CD4-positive, alpha-beta T cell treated with Interleukin-21 for 1 hour (primary cell): ENCODE measurements at places on chromosomes 12 and 14.
A peak's percentile ranks its signal among the peaks of the same experiment; 100 is the strongest.

DNA sequence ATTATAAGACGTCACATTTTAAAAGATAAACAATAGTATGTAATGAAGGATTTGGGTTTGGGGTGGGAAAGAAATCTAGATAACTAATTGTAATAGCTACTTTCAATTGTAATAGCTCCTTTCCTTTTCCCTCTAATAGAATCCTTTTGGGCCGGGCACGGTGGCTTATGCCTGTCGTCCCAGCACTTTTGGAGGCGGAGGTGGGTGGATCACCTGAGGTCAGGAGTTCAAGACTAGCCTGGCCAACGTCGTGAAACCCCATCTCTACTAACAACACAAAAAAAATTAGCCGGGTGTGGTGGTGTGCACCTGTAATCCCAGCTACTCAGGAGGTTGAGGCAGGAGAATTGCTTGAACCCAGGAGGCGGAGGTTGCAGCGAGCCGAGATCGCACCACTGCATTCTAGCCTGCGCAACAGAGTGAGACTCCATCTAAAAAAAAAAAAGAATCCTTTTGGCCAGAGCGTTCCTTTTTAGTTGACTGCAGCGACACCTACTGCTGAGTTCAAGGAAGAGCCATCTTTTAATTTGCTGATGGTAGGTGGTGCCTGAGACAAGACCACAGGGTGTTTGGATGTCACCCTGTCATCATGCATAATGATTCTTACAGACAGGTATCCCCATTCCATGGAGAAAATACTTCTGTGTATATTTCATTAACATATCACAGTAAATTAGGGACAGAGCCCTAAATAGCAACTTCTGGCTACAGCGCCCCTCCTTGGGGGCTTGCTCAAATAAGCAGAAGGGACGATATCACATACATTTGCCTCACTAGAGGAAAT, 79.5 kb downstream of the ARMH4 start:
- DNase-seq, result peak; percentile 42

- DNase-seq, result no peak
Observed at GRCh38 chr14:76212242-76212641, 60.5 kb downstream of the GPATCH2L start.

- DNase-seq, result no peak
Observed at GRCh38 chr12:3833670-3834310, 39.4 kb downstream of the PARP11 start.

DNA sequence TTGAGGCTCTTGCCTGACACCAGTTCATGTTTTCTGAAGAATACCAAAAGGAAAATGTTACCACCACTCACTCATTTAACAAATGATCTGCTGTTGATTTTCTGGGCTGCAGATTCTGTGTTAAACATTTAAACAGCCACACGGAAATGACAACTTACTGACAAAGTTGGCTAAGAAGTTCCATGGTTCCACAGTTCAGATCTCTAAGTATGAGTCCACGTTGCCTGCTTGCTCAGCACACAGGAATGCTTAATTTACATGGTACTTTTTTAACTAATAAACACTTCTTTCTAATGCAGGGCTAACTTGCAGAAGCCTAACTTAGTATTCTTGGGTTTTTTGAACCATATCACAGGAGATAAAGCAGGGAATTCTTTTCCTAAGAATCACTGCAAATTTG, 34.7 kb downstream of the PTGER2 start:
- DNase-seq, result no peak

DNA sequence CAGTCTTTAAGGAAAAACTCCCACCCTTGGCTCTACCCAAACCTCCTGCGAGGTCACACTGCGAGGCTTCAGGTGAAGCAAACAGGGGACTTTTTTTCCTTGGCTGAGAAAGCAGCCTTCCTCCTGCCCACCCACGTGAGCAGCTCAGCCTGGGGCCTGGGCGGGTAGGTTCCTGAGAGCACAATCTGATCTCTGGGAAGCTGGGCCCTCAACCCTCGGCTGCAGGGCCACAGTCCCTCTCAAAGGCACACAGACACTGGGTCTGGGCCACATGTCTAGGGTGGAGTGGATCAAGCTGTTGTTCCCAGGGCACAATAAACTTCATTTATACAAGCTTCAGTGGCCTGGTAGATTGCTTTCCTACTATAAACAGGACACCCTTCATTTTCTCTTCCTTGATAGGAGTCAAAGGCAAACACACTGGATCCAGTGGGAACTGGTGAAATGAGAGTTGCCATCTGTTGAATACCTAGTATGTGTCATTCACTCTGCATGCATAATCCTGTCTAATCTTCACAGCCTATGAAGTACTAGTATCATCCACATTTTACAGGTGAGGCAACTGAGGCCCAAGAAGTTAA, 41.3 kb upstream of the PNMA1 start:
- no peak for DNase-seq

- DNase-seq, result no peak
Observed at GRCh38 chr12:114670291-114670980, 13.5 kb downstream of the TBX3 start.

DNA sequence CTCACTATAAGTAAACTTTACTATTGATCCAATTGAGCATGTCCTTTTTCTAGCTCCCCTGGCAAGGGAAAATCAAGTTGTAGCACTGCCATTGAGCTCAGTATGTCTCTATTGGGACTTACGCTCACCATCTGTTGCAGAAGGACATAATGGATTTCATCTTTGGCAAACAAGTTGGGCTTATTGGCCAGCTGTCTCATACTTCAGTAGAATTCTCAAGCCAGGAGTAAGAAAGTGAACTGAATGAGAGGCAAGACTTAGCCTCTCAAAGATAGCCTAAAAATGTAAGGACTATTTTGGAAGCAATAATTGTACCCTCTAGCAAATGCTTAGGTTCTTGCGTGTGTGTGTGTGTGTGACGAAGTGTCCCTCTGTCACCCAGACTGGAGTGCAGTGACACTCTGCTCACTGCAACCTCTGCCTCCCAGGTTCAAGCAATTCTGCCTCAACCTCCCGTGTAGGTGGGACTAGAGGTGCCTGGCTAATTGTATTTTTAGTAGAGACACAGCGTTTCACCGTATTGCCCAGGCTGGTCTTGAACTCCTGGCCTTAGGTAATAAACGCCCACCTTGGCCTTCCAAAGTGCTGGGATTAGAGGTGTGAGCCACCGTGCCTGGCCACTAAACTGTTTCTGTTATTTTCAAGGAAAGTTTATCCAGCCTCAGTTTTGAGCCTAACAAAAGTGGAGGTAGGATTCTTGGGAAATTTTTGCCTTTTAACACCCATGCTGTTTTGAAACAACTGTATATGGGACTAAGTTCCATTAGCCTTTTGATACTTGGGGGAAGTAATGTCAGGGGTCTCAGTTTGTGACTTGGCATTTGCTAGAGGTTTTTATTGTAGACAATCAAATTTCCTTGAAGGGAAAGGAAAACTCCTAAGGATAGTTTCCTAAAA, 7.0 kb downstream of the HNRNPA1 start:
- no peak for DNase-seq

- DNase-seq, result no peak
Observed at GRCh38 chr14:68249661-68250451, 430.3 kb downstream of the RAD51B start.
